ENCODE measurements at places on chromosomes 6 and 20.

DNA sequence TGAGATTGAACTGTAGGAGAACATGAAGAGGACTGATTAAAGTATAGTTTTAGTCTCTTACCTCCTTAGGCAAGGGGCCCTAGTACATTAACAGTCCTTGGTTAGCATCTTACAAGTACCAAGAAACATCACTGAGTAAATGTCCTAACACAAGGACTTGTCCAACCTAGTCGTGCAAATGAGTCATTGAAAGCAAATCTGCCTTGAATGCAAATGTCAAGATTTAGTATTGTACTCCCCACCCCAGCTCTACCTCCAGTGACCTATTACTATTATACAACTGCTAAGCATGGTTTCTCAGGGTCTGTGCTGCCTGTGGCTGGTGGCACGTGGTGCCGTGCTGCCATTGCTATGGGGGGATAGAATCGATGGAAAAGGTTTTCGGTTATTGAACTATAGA is 138.4 kb downstream of the PLCB4 start:
- DNase-seq = no peak

DNA sequence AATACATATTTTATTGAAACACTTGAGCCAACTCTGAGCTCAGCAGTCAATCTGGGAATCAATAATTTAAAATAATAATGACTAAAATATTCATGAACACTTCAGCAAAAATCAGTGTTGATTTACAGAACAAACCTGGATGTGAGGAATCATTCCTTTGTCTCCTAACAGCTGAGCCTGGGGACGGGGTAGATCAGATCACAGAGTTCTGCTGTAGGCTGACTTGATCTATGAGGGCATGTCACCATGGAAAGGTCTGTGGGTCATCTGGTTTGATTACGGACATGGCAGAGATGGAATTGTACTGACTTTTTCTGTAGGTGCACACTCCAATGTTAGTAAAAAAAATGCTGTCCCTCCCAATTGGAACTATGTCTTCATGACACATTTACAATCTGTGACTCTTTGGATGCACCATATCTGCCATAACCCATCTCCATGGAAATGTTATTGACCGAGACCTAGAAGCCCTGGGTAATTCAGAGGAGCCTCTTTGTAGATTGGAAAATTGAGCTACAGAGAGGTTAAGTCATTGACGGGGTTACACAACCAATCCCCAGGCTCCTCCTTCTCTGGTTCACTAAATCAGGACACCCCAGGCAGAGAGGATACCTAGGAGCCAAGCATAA is 114.1 kb downstream of the DOK5 start:
- peak; percentile 30 for DNase-seq

DNA sequence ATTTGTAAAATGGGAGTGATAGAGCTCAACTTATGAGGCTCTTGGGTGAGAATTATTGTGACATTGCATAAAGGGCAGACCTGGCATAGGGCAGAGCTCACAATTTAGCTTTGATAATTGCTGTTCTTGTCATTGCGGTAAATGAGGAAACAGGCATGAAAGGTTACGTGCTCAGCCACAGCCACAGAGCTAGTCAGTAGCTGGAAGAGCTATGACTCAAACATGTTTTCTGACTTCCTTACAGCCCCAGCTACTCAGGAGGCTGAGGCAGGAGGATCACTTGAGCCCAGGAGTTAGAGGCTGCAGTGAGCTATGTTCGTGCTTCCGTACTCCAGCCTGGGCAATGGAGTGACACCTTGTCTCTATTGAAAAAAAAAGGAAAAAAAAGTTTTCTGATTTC is 3.5 kb upstream of the GHRH start:
- DNase-seq = no peak

GRCh38 chr6:40606526-40606925 is 19.4 kb upstream of the LRFN2 start:
- DNase-seq = no peak

DNA sequence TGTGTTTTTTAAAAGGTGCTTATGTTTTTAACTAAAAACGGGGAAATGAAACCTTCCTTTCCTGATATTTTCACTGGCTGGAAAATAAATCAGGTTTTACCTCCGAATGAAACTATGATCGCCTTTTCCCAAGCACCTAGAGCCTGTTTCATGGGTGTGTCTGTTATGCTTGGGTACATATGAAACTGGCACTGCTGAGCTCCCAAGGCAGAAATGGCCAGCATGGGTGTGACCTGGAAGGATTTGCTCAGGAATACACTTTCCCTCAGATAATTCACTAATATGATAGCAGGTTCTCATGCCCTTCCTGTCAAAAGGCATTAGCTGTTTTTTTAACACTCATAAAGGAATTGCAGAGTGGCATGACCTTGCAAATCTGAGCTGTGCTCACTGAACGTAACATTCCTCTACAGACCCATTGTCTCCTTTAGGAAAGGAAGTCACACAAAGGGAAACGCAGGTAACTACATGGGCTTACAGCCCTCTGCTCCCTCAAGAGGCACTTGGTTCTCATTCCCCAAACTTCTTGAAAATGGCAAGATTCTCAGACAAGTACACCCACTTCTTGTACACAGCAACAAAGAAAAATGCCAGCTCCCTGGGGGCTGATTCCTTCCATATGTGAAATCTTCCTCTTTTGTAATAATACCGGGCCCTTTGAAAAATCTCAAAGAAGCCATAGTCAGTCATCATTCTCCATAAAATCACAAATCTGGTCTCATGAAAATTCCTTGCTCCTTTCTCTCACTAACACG is 72.7 kb downstream of the METTL24 start:
- peak; percentile 17 for DNase-seq

DNA sequence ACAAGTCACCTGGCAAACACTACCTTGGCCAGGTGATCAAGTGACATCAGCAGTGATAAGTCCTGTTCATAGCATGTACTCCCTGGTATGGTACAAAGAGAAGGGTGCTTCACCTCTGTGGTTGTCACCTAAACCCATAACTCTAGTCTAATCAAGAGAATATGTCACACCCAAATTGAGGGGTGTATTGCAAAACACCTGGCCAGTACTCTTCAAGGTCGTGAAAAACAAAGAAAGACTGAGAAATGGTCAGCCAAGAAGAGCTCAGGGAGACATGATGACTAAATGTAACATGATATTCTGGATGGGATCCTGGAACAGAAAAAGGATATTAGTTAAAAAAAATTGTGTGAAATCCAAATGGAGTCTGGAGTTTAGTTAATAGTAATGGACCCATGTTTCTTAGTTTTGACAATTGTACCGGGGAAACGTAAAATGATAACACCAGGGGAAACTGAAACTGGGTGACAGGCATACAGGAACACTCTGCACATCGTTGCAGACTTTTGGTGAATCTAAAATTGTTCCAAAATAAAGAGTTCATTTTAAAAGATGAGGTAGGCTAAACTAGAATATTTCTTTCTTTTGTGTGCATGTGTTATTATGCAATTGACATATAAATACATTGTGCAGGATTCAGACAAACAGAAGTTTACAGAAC is 262.0 kb downstream of the CDC5L start:
- no peak for DNase-seq

GRCh38 chr6:134564705-134565104 is 246.8 kb upstream of the SGK1 start:
- DNase-seq = no peak

DNA sequence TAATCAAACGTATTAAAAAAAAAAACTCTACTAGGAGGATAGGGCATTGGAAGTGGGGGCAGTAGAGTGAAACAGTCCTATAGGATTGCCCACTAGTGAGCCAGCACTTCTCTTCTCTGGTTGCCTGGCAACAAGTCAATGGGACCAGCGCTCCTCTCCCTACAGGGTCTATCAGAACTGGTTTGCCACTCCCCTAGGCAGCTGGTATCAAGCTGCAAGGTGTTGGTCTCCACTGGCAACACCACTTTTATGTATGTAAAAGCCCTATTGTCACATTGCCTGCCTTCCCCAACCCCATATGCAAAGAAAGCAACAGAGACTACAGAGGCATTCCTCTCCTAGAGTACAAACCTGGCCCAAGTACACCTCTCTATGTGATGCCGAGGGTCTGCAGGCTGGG is 166.9 kb upstream of the MCHR2 start:
- DNase-seq = no peak

- peak; percentile 85 for DNase-seq
Observed at GRCh38 chr6:40721271-40721952, 134.2 kb upstream of the LRFN2 start.

- peak; percentile 43 for DNase-seq
Observed at GRCh38 chr6:35089935-35090505, 51.1 kb downstream of the TCP11 start.

- DNase-seq = no peak
Observed at GRCh38 chr6:137677709-137678108, 183.5 kb upstream of the OLIG3 start.

DNA sequence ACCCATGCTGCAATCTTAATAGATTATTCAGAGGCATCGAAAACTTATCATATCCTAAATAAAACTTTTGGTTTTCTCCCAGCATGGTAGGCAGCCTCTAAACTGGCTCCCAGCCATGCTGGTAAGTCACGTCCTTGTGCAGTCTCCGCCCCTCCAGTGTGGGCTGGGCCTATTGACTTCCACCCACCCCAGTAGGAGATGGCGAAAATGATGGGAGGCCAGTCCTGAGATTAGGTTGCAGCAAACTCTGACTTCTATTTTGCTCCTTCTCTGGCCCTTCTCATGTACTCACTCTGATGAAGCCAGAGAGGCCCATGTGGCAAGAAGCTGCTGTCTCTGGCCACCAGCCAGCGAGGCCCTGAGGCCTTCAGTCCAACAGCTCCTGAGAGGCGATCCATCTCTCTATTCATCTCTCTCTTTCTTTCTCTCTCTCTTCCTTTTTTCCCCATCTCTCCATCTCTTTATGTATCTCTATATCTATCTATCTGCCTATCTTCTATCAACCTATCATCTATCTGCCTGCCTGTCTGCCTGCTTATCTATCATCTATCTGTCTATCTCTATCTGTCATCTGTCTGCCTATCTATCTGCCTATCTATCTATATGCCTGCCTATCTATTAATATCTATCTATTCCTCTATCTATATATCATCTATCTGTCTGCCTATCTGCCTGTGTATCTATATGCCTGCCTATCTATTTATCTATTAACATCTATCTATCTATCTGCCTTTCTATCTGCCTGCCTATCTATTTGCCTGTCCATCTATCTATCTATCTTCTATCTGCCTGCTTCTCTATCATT is 52.7 kb upstream of the STX16 start:
- DNase-seq = peak; percentile 24

DNA sequence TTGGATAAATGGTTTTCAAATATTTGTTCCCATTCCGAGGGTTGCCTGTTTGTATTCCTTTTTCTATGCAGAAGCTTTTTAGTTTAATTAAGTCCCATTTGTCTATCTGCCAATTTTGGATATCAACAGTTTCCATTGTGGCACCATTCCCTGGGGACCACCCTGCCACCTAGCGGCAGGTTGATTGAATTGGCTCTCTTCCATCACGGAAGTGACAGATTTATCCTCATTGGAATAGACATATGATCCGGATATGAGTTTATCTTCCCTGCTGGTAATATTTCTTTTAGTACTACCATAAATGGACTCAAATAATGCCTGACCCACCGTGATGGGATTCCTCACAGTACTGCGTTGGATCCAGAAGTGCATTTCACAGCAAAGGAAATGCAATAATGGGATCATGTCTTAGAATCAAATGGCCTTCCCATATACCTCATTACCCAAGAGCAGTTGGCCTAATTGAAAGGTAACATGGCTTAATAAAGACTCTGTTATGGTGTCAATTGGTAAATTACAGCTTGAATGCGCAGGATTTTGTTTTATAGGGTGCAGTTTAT is 327.0 kb downstream of the BMP2 start:
- DNase-seq = peak; percentile 37

DNA sequence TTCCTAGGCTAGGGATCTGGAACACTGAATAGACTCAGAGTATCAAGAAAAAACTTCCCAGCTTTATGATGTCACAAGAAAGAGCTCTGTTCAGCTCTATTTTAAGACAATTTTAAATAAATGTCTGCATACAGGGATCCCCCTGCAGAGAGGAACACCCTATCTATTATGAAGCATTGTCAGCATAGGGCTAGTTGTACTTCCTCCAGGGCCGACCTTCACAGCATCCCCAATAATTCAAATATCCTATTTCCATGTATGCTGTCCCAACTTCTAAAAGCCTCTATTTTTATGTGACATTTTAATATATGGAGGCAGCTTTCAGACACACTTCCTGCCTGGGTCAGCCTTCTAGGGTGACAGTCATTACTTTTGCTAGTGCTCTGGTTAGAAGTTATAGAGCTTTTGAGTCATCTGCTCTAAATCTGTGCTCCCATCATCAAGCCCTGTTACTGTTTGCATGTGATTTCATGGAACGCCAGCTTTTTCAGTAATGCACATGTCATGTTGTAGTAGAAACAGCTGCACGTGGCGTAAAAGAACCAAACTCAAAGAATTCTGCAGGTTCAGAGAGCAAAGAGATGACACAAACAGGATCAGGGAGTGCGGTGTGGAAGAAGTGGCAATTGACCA is 189.2 kb downstream of the ADGB start:
- no peak for DNase-seq

DNA sequence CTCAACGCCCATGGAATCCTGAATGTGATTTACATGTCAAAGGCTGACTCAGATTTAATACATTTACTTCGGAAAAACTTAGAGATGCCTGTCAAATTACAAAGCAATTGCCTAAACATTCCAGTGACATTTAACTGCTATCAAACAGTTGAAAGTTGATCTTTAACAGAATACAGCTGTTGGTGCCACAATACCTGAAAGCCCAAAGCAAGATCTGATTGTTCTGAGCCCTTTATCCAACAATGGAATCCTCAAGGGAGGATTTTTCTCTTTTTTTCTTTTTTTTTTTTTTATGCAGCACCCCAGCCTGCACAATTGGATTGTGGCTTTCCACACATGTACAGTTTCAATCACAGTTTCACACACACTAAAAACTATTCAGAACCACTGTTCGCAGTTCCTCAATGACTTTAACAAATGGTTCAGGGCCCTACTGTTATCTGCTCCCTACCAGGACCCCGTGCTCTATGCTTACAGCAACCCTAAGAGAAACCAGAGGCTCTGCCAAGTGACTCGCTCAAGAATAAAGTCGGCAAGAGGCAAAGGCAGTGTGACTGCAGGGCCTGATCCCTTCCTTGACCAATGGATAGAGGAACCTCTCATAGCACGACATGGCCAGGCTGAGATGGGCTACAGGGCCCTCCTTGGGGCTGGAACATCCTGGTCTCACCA is 33.3 kb downstream of the EPB41L2 start:
- DNase-seq = no peak

GRCh38 chr6:158663625-158664165 is 13.8 kb downstream of the SYTL3 start:
- DNase-seq = peak; percentile 50

- DNase-seq = no peak
Observed at GRCh38 chr6:109472132-109472995, 10.7 kb downstream of the ZBTB24 start.

- DNase-seq = peak; percentile 88
Observed at GRCh38 chr20:49508435-49509199, 26.1 kb upstream of the KCNB1 start.

All from eye (tissue), 1 donor.